ENCODE measurements at places on chromosomes 11 and 22.
A peak's percentile ranks its signal among the peaks of the same experiment; 100 is the strongest.

DNA sequence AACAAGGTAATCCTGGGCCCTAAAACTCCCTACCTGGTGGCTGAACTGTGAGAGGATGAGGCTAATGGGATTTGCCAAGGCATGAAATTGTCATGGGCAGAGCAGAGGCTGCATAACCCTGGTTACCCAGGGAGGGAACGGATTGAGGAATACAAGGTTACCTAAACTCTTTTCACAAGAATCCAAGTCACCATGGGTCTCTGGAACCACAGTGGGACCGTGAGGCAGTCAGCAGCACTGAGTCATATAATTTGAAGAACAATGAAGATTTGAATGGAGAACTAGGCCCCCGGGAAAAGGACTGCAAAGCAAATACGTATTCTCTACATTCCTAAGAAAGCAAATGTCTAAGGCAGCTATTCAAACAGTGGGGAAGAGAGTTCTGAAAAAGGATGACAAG is 19.8 kb downstream of the CAT start:
- no peak for DNase-seq

DNA sequence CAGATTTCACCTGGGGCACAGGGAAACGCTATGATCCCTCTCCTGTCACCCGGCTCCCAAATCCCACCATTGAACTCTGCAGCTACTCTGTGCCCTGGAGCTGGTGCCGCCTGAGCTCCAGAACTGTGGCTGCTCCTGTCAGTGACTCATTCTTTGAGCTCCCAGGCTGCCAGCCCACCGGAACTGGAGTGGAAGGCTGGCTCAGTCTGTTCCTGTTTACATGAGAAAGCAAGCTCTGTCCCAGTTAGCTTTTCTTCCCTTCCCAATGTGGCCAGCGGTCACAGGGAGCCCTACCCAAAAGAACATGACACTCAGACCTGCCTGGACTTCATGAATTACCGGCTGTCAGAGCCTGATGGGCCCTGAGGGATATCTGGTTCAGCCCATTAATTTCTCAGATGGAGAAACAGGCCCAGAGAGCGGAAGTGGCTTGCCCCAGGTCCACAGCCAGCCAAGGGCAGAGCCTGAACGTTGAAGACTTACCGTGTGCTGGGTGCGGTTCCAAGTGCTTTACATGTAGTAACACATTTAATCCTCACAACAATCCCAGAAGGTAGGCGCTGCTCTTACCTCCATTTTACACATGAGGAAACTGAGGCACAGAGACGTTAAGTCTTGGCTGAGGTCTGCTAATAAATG is 23.8 kb upstream of the IGSF22 start:
- DNase-seq, result peak; percentile 50

DNA sequence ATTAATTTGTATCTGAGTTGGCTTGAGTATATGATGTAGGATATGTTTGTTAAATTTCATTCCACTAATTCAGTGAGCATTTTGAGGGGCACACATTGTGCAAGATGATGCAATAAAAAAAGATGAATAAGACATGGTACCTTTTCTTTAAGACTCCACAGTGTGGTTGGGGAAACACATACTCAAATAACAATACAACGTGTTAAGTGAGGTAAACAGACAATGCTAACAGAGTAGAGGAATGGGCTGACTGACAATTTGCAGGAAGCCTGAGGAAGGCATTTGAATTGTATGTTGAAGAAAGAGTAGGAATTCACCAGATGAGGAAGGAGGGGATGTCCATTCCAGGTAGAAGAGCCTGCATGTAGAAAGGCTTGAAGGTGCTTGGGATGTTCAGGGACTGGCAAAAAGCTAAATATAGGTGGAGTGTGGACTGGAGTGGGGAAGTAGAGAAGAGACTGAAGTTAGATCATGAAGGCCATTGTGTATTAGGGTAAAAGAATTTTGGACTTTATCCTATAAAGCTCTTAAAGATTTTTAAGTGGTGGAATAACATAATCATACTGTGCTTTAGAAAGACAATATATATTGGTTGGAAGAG is 6.8 kb downstream of the RNF169 start:
- no peak for DNase-seq

GRCh38 chr11:111157571-111157970 is 88.0 kb upstream of the POU2AF2 start:
- DNase-seq, result no peak

DNA sequence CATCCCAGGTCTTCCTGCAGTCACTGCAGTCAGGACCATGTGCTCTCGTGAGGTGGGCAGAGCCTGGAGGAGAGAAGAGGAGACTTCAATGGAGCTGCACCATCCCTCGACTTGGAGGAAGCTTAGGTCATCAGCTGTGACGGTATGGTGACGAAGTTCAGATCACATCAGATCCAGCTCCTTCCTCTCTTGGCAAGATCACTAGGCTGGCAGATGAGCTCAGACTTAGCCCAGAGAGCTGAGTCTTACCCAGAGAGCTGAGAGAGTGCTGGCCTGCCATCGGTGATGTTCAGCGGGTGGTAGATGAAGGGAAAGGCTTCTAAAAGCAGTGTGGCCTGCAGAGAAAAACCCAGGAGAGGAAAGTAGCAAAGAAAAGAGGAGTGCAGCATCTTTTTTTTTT is 1.8 kb upstream of the SLC15A3 start:
- no peak for DNase-seq

DNA sequence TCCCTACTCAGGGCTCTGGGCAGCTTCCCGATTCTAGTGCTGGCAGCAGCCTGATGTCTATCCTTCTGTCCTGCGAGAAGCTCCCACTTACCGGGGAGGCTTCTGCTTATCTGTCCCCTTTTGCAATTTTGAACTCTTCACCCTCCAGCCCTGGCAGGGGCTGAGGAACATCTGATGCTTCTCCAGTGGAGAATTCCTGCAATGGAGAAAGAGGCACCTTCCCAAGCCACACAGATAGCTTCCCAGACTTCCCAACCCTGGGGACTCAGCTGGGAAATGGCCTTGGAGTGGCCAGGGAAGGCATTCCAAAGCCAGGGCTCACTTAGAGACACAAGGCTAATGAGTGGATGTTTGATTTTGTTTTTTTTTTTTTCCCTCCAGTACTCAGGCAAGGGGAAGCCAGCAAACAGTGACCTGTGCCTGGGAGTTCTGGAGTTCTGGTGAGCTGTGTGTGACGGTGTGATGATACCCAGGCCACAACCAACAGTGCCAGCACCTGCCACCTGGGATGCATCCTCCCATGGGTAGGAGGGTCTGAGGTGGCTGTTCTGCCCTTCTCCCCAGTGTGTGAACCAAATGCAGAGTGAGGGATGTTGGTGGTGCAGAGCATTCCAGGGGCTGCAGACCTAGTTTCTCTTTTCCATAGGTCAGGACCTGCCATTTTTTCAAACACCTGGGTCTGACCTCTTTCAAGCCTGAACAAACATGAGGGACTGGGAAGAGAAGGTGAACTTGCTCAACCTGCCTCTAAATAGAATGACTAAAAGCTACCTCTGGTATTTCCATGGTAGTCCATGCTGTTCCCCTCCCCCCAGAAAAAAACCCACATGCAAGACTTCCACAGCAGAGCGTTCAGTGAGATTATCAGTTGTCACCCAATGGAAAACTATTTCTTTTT is 95.1 kb downstream of the CCDC81 start:
- DNase-seq, result no peak

DNA sequence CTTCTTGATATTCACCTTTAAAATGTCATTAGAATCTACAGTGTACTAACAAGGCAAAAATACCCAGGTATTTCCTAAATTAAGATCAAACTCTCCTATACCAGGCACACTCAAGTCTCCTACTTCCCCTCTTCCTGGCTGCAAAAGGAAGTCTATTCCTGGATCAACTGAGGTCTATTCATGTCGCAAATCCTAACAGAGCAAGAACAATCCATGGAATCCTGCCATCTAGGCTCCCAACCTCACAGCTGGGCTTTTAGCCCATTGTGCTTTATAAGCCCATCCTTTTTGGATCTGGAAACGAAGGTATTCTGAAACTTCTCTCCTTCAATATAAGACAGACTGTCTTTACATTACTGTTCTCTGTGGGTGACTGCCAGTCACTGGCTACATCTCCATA is 161.8 kb downstream of the SOX6 start:
- no peak for DNase-seq

All from hepatocyte (in vitro differentiated cells).